Brain pericyte (primary cell): ENCODE measurements at places on chromosomes 12 and 14.

- DNase-seq = no peak
Observed at GRCh38 chr14:96091941-96092411, 52.8 kb downstream of the C14orf132 start.

- DNase-seq = no peak
Observed at GRCh38 chr14:102408724-102409123, 46.0 kb downstream of the TECPR2 start.

GRCh38 chr12:84069699-84070098 is 842.9 kb downstream of the SLC6A15 start:
- no peak for DNase-seq

DNA sequence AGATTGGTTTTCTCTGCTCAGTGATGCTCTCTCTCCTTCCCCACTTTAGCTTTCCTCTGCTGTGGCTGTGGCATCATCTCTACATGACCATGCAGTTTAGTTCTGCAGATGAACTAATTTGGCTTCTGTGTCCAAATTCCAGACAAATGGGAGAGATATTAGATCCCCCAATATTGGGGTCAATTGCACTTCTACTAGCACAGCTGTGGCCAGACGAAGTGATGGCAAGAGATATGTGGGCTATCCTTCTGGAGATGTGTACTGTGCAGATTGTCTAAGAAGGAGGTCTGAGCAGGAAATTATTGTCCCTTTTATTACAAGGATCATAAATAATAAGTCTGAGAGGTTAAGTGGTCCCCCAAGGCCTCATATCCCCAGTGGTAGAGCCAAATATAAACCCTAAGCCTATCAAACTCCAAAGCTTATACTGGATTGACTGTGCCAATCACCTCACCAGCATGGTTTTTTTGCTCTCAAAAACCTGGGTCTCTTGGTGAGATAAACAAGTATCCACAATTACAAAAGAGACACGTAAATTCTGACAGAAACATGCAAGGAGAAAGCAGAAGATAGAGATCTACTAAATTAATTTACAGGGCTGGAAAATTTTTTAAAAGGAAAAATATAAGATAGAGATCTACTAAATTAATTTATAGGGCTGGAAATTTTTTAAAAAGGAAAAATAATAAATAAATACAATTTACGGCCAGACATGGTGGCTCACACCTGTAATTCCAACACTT is 29.1 kb upstream of the GCH1 start:
- DNase-seq = no peak

- no peak for DNase-seq
Observed at GRCh38 chr14:70642303-70643235, 853 bp downstream of the TTC9 start.

DNA sequence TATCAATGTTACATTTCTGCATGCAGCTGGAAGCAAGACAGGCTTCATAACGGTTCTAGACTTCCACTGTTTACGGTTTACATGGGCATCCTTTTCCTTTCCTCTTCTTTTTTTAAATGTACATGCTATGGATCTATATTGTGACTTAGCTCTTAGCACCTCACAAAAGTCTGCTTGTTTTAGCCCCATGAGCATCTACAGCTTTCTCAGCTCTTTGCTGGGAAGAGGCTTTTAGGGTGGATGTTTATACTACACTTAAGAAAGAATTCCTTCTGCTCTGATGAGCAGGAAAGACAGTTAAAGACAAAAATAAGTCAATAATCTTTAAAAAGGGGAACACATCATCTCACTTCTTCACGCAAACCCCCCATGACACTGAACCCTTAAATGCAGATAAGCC is 51.4 kb downstream of the KICS2 start:
- DNase-seq = no peak

GRCh38 chr14:96830946-96831345 is 33.8 kb downstream of the VRK1 start:
- no peak for DNase-seq

DNA sequence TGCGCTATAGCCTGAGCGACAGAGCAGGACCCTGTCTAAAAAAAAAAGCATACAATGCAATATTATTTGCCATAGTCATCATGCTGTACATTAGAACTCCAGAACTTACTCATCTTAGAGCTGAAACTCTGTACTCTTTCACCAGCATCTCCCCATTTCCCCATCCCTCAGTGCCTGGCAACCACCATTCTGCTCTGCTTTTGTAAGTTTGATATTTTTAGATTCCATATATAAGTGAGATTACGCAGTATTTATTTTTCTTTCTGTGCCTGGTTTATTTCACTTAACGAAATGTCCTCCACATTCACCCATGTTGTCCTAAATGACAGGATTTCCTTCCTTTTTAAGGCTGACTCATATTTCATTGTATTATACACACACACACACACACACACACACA is 121.8 kb downstream of the BBS10 start:
- DNase-seq = no peak

DNA sequence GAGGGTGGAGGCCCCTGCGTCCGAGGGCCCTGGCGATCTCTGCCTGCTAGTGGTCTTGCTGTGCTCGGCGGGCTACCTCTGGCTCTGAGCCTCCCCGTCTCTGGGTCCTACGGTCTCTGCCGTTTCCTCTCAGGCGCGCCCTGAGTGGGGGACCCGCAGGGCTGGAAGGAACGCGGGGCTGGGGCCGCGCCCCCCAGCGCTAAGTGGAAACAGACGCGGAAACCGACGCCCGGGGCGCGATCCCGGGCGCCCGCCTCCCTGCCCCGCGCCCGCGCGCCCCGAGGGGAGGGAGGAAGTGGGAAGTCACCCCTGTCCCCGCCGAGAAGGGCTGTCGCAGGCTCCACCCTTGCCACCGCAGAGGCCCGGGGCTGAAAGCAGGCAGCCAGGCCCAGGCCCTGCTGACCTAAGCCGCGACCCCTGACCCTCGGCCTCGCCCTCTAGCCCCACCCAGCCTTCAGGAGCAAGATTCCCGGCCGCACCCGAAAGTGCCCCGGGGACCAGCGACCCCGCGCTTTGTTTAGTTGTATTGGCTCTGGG is 831 bp downstream of the CRIP1 start:
- DNase-seq = no peak

DNA sequence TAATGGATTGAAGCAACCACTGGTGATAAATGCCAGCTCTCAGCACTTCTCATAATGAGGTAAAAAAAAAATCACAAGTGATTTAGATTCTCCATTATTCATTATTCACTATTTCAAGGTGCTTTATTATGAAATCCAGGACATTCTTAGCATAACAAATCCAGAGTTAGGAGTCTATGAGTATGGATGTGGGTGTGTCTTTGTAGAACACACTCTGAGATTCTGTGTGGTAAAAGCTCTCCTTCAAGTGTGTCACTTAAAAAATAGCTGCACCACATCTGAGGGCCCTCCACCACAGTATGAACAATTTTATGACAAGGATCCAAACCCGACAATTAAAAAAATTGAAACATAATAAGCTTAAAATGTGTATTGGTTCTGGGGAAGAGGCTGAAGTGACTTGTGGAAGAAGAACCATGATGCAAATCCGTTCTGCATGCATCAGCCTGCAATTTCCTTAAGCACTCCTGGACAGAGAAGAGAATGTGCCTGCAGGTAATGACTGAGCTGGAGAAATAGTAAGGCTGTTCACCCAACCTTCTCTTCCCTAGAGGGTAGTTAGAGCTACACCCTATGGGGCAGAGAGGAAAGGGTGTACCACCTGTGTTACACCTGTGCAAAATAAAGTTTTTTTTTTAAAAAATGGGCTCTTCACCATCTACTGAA is 488.5 kb upstream of the MGAT4C start:
- DNase-seq = no peak

GRCh38 chr12:123389560-123390351 is 5.8 kb downstream of the KMT5A start:
- no peak for DNase-seq

DNA sequence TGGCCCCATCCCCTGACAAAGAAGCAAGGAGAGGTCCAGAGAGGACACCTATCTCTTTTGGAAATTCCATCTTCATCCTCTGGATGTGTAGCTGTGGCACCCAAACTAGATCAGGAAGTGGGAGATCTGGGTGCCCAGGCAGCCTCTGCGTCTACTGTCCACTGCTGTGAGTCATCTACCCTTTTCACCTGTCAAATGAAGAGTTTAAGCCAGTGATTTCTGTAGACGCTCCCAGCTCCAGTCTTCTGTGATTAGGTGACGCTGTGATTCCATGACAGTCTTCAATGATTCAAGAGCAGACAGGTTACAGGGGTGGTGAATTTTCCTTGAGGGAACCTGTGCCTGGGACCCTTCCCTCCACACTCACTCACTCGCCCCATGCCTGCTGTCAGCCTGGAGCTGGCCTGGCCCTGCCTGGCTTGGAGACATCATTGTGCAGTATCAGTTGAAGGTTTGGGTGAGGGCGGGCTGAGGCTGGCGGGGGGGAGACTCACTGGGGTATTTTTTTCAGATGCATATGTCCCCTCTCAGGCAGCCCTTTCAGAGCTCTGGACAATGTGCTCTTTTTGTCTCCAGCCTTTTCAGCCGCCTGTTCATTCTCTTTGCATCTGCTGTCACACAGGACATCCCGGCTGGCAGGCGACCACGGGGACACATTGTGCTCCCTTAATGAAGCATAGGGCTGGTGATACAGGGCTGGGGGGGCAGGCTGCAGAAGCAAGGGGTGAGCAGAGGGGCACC is 56.8 kb upstream of the PARP11 start:
- DNase-seq = no peak

GRCh38 chr14:101587441-101587911 is 26.2 kb downstream of the DIO3 start:
- no peak for DNase-seq

- DNase-seq = no peak
Observed at GRCh38 chr12:89461190-89461589, 63.4 kb downstream of the GALNT4 start.

- DNase-seq = no peak
Observed at GRCh38 chr12:93094988-93095737, 166.1 kb upstream of the EEA1 start.

- no peak for DNase-seq
Observed at GRCh38 chr14:22320362-22320750, 268.7 kb downstream of the DAD1 start.

GRCh38 chr12:51405801-51406207 is 14.6 kb upstream of the GALNT6 start:
- no peak for DNase-seq

- no peak for DNase-seq
Observed at GRCh38 chr12:52808573-52809160, 5.2 kb downstream of the KRT4 start.

DNA sequence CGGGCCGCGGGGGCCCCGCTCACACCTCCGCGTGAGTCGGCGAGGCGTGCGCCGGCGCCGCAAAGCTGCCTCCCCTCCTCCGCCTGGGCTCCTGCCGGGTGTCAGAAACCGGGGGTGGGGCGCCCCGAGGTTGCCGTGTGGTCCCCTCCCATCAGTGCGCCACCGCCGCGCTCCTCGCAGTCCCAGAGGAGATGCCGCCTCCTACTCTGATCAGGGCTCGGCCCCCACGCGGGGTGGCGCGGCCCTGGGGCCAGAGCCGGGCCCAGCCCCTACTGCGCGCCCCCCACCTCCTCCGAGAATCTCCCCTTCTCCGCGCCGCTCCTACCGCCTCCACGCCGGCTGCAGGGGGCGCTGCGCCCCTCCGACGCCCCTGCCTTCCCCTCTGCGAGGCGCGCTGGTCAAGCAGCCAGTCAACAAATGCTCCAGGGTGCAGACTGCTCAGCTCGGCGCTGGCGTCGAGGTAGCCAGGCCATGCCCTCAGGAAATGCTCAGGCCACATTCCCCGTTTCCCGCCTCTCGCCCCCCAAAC is 467 bp upstream of the JAG2 start:
- DNase-seq = no peak

- DNase-seq = no peak
Observed at GRCh38 chr14:80585506-80585835, 356.1 kb downstream of the CEP128 start.

GRCh38 chr12:118377884-118378470 is 1.6 kb downstream of the SUDS3 start:
- DNase-seq = no peak
